ENCODE measurements at places on chromosomes 2 and 18.

GRCh38 chr2:69692424-69692823 lies 48.9 kb upstream of the AAK1 start:
- H3K27me3 ChIP-seq: peaks cover 3% of the 10 kb centered on the region
- no peak for DNase-seq
- H3K4me3 ChIP-seq: no peak overlapping the region
- H3K27ac ChIP-seq: no peak overlapping the region
- peaks cover 6% of the 10 kb centered on the region for H3K4me1 ChIP-seq

GRCh38 chr2:105814291-105814940 lies 69.7 kb downstream of the NCK2 start:
- peaks cover 50% of the 10 kb centered on the region for H3K4me1 ChIP-seq
- no peak overlapping the region for H3K4me3 ChIP-seq
- no peak for DNase-seq
- H3K27ac ChIP-seq: peak overlapping the region; percentile 92
- H3K36me3 ChIP-seq: peaks cover 18% of the 10 kb centered on the region

- no peak overlapping the region for H3K4me3 ChIP-seq
- no peaks in the 10 kb centered on the region for H3K27me3 ChIP-seq
- no peak for DNase-seq
- H3K27ac ChIP-seq: peak overlapping the region; percentile 56
These were observed 54.1 kb downstream of the ATP8B1 start for GRCh38 chr18:57748770-57749603.

GRCh38 chr2:49262801-49263560 lies 108.7 kb upstream of the FSHR start:
- no peaks in the 10 kb centered on the region for H3K36me3 ChIP-seq
- no peak overlapping the region for H3K27ac ChIP-seq
- H3K27me3 ChIP-seq: no peaks in the 10 kb centered on the region
- no peaks in the 10 kb centered on the region for H3K4me1 ChIP-seq
- DNase-seq: no peak
- no peak overlapping the region for H3K4me3 ChIP-seq

- no peak for DNase-seq
- no peaks in the 10 kb centered on the region for H3K27me3 ChIP-seq
- H3K4me1 ChIP-seq: no peaks in the 10 kb centered on the region
- no peak overlapping the region for H3K4me3 ChIP-seq
These were observed 152.2 kb downstream of the PID1 start for GRCh38 chr2:229118927-229119326.

DNA sequence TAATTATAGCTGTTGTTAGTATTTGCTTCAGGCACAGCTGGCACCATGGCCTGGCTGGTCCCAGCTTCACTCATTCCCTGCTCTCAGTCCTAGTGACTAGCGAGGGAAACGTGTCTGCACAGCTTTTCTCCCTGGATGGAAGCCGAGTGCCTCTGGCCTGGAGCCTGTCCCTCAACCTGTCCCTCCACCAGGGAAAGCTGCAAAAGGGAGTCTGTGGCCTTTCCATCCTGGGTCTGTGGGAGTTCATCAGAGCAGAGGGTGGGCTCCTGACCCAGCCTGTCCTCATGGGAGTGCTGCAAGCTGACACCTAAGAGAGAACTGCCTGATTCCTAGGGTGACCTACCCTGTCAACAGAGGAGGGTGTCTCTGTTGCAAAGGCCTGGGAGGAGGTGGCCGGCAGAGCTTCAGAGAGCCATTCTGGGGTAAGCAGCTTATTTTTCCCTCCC lies 118.3 kb downstream of the CAPN13 start:
- H3K27me3 ChIP-seq: peaks cover 6% of the 10 kb centered on the region
- peaks cover 12% of the 10 kb centered on the region for H3K4me1 ChIP-seq
- H3K4me3 ChIP-seq: no peak overlapping the region
- DNase-seq: no peak
- no peaks in the 10 kb centered on the region for H3K36me3 ChIP-seq

Measured in progenitor cell of endocrine pancreas (in vitro differentiated cells).